AG09309 (cell line): ENCODE measurements at places on chromosomes 5 and 9.

- DNase-seq, result no peak
Measured at GRCh38 chr5:90398726-90399125, 10.8 kb downstream of the CETN3 start.

DNA sequence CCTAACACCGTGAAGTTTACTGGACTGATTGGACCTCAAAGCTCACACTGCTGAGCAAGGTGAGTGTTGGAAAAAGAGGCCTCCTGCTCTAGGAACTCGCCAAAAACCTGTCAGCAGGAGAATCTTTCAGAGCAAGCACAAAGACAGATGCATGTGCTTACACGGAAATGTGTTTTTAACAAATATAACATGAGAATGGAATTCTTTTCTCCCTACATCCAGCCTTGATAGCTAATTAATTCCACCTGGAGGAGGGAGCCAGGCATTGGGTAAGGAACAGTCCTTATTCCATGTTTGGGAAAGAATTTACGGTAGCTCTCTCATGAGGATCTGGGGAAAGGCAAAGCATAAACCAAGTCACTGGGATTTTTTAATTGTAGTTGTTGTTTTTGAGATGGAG, 98.8 kb downstream of the KLF4 start:
- DNase-seq, result no peak

DNA sequence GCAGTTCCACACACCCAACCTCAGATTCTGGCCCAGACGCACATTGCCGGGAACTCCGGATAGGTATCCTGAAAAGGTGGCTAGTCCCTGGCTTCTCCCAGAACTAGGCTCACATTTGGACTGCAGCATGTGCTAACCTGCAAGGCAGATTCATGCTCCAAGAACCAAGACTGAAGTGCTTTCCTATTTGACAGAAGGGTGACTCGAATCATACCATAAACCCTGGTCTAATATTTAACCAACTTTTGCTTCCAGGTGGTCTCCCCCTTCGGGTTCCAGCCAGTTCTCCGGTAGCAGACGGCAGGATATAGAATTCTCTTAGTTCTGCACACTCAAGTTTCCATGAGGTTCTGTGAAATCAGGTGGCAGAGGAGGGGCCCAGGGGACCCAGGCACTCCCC, 7.6 kb downstream of the PTGES start:
- no peak for DNase-seq

DNA sequence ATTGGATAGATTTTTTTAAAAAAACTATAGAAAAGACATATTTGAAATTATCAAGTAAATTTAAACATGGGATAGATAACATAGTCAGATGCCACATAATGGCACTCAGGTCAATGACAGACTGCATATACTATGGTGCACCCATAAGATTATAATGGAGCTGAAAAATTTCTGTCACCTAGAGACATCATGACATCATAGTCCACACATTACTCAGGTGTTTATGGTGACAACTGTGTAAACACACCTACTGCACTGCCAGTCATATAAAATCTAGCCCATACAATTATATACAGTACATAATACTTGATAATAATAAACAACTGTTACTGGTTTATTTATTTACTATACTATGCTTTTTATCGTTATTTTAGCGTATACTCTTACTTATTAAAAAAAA, 58.6 kb downstream of the CPLANE1 start:
- no peak for DNase-seq

DNA sequence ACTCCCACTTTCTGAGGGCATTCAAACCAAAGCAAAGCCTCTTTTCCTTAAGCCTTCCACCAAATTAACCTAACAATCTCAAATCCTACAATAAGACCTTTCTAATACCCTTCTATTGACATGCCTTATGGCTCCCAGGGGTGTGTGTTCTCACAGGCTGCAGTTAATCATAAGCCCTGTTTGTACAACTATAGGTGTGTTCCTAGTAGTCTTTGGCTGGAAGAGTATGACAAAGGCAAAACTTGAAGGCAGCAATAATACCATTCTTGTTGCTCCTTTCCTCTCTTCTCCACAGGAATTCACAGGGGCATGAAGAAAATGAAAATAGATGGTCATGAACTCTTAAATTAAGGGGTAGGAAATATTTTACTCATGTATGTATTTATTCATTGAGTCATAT, 10.9 kb upstream of the FBXO38 start:
- no peak for DNase-seq

DNA sequence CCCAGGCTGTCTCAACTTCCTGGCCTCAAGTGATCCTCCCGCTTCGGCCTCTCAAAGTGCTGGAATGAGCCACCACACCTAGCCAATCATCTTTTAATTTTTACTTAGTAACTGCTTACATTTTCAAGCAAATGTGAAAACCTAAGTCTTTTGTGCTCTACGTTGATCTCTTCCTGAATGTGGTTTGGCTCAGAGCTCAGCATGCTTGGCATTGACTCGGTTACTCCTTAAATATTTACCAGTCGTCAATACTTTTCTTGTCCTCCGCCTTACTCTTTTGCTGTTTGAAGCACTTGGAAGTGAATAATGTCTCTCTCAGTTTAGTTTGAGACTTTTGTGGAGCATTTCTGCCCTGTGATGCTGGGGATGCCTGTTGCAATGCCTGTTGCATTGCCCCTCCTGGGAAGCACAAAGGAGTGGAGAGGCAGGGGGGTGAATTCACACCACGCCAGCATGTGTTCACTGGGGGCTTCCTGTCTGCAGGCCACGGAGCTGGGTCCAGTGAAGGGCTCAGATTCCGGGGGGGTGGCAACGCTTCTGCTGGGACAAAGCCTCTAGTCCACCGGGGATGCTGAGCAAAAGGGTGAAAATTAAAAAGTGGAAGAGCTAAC, 13.1 kb upstream of the TENT4A start:
- DNase-seq, result no peak

DNA sequence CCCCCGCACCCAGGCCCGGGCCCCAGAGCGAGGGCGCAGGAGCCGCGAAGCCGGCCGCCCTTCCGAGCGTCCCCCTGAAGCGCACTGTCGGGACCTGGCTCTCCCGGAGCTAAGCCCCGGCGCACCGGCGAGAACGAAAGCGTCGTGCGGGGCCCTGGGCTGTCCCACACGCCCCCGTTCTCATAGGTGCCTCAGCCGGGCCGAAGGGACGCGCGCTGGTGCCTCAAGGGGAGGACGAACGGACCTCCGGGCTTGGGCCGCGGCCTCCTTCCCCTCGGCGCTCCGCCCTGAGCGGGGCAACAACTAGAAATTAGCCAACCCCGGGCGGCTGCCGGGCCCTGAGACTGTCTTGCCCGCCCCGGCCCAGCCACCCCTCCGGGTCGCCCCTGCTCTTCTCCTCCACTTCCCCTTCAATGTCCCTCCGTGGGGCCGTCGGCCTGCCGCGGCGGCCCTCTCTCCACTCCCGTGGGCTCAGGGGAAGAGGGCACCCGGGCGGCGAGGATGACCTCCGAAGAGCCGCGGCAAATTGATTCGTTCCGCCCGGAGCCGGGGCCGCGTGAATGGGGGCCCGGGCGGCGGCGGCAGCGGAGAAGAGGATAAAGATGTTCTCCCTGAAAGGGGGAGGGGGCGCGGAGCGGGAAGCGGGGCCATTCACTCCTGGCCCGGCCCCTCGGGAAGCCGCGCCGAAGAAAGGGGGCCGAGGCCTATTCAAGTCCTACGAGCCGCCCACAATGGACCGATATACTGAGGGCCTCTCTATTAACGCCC, 3.5 kb upstream of the PRDM12 start:
- no peak for DNase-seq

GRCh38 chr5:180332051-180332517, 21.1 kb downstream of the GFPT2 start:
- DNase-seq, result no peak

DNA sequence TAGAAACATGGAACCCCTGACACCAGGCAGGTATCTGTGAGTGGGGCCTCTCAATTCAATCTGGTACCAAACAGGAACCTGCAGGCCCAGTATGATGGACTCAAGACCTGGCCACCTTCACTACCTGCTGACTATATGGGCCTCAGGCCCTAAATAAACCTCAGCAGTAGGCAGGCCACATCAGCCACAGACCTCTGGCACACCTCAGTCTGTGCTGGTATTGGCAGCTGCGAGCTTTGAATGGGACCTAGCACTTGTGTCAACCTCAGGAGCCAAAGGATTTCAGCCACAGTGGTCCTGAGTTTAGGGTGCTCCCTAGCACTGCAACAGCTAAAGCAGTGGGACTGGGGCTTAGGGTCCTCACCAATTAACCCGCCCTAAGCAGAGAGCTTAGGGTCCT, 325.5 kb downstream of the ZNF608 start:
- no peak for DNase-seq
